ENCODE measurements at places on chromosomes 6 and 20.
A peak's percentile ranks its signal among the peaks of the same experiment; 100 is the strongest.

DNA sequence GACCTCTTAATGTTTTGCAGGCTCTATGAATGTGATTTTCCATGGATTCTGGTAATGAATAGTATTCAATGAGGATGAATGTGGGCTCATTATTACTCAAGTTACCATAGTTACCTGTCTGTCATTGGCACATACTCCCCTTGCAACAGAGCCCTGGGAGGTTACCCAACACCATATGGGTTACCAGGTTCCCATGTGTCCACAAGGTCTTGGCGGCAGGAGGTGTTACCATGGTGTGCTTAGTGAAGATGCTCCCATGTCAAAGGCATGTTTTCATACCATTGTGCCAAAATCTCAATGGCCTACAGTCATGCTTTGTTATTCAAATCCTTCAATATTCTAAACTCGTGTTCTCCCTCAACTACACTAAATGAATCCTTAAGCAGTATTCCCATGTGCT lies 232.5 kb downstream of the HDGFL1 start:
- DNase-seq, result no peak

DNA sequence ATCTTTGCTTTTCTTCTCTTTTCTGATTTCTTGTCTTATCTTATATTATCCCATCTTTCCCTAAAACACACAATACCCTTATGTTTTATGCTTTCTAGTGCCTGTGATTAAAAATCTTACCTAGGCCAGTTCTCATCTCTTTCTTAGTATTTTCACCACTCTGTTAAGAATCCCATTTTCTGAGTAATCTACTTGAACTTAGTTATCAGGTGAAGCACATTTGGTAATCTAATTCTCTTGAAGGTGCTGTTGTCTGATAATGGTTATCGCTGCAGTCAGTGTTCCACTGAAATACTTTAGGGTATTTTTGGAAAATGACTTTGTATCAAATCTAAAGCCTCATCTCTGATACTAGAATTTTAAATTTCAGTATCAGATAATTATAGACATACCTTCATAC lies 192.5 kb upstream of the MAN1A1 start:
- DNase-seq, result no peak

DNA sequence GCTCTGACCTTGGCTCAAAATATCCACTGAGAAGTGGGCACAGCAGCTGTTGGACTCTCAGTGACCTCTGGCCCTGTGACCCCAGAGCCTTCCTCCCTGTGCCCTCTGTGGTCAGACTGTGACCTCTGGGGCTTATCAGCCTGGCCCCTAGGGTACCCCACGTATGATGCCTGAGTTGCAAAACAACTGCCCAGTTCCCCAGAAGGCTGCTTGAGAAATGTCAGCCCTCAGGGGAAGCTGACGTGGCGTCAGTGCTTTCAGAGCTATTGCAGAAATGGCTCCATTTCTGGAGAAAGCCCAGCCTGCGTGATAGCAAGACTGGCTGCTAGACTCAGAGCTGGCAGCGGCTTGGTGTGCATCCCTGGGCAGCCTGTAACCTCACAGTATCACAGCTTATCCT lies 31.5 kb upstream of the TGM2 start:
- no peak for DNase-seq

DNA sequence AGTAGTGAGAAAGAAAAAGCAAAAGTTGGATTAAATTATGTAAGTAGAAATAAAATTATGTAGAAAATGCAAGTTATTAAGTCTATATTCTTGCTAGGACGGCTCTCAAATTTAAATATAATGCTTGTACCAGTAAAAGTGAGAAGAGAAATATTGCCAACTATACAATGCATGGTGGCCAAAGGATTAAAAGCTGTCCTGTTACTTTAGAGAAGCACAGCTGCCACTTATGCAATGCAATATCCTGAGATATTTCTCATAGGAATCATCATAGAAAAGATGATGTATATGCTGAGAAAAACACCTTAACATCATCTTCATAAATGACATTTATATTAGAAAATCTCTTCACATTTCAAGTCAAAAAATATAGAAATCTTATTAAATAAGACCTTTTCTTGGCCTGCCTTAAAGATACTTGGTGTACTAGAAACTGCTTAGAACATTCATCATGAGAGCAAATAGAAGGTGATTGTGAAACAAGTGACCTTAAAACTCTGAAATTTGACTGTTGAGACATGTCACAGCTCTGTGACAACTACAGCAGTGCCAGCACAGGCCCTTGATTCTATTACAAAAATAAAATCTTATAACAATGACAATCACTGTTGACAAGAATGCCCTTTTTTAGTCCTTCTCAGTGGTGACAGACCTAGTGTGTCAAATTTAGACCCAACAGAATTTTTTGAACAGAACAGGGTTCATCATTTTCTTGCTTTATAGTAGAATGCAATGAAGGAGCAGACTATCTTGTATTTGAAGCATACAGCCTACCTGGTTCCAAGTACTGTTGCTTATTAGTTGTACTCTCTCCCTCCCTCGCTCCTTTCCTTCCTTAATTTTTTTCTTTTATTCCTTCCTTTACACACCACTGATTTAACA lies 173.1 kb downstream of the CLVS2 start:
- no peak for DNase-seq

- DNase-seq, result no peak
Measured at GRCh38 chr20:37219751-37220668, 40.7 kb upstream of the MROH8 start.

DNA sequence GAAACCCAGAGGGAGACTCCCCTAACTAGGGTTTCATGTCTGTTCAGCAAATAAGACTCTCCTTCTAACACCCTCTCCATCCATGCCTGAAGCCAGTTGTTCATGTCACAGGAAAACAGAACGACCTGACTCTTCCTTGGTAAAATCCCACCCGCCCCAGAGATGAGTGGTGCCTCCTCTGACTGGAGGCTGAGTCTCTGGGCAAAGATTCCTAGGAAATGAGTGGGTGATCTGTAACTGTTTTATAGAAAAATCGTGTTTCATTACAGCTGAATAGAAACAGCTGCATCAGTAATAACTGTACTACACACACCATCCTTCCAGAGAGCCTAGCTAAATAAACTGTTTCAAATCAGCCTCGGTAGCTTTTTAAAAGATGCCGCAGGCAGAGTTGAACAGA lies 37.4 kb upstream of the MRPS10 start:
- DNase-seq, result no peak

DNA sequence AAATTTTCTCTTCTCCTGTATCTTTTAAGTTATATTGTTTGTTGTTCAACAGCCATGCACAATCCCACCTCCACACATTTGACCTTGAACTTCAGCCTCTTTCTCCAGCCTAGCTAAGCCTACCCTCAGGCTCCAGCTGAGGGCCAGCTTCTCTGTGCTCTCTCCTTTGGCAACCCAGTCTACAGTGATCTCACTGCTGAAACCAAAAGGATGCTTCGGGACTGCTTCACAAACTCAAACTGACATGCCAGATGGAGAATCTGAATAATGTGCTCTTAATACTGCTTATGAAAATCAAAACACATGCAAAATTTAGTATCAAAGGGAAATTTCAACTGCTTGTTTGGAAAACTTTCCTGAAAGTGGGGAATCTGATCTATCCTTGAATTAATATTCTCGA lies 16.1 kb upstream of the RIN2 start:
- no peak for DNase-seq

DNA sequence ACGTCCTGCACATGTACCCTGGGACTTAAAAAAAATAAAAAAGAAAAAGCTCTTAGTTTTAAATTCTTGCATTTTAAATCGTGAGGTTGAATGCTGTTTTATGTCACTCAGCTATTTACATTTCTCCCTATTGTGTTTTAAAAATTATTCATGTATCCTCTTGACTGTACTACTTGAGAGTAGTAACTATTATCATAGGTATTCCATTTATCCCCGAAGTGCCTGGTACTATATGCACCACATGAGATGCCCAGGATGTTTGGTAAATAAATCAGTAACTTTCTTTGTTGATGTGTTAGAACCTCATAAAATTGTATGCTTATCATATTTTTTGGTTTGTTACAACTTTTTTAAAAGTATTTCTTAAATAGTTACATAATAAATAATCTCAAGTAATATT lies 18.4 kb downstream of the MAP3K4 start:
- no peak for DNase-seq

DNA sequence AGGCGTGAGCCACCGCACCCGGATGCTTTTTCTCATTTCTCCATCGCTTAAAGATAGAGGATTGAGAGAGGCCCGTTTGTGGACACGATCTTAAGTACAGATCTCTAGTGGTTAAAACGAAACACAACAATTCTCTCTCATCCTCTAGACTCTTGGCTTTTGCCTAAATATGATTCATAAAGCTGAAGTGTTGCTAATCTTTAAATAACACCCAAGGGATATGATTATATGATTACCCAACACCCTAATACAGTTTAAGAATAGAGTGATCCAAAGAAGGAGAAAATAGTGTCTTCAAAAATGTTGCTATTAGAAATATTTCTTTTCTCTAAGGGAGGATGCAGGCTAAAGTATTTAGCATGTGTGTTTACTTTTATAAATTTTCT lies 50.4 kb downstream of the MTHFD1L start:
- DNase-seq, result no peak

DNA sequence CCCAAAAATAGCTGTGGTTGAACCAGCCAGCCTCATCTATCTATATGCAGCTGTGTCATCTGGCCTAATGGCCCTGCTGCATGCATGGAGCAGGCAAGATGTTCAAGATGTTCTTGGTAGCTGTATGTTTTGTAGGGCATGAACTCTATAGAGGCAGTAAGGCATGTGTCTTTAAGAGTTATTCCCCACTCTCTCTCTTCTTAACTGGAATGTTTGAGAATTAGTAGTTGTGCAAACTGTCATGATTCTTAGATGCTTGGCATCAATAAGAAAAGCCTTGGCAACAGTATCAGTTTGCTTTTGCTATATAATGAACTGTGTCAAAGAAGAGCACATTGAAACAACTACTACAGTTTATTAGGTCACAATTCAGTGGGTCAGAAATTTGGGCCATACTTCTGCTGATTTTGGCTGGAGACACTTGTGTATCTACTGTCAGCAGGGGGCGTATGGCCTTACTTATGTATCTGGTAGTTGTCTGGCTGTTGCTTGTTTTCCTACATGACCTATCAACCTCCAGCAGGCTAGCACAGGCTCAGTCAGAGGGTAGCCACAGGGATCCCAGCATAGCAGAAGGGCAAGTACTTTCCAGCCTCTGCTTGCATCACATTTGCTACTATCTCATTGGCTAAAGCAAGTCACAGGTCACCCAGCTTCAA lies 56.1 kb upstream of the LAMP5 start:
- DNase-seq, result peak; percentile 52

DNA sequence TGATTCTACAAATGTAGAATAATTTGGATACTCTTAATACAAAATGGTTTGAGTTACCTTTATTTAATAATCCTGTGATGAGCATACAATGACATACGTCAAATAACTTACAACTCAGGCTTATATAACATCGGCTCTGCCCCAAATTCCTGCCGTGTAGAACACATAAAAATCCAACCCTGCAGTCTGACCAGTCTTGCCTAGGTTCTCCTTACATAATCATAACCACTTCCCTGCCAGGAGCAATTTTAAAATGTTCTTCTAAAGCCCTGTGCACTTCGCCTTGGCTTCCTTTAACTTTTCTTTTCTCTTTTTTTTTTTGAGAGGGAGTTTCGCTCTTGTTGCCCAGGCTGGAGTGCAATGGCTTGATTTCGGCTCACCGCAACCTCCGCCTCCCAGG lies 16.2 kb upstream of the IER3 start:
- no peak for DNase-seq

- no peak for DNase-seq
Measured at GRCh38 chr20:37954626-37955025, 51.7 kb downstream of the VSTM2L start.

DNA sequence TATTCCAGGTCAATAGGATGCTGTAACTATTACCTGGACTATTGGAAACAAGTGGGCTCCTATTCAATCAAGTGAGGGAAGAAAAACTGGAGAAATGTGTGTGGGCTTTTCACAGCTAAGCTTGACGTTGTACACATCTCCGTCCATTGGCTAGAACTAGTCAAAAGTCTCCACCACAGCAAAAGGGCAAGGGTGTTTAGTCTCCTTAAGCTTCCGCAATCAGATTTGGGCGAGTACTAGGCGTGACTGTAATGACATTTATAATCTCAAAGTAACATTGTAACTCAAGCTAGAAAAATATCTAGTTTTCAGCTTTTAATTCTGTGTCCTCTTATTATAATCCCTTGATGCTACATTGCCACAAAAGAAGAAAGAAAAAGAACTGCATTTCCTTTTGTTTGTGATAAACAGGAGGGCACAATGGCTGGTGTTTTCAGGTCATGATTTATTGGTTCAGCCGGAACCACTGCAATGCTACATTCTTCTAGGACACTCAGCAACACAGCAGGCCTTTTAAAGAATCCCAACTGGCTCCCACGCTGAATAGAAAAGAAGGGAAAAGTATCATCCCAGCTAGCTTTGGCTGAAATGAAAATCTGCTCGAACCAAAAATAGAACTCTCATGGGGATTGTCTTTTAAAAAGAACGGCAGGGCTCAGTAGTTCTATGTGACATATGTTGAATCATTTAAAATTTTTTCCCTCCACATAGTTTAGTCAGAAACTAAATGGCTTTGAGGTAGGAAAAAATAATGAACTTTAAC lies 387.7 kb downstream of the BTBD3 start:
- DNase-seq, result no peak

- DNase-seq, result no peak
Measured at GRCh38 chr20:47540443-47541354, 39.0 kb downstream of the NCOA3 start.

DNA sequence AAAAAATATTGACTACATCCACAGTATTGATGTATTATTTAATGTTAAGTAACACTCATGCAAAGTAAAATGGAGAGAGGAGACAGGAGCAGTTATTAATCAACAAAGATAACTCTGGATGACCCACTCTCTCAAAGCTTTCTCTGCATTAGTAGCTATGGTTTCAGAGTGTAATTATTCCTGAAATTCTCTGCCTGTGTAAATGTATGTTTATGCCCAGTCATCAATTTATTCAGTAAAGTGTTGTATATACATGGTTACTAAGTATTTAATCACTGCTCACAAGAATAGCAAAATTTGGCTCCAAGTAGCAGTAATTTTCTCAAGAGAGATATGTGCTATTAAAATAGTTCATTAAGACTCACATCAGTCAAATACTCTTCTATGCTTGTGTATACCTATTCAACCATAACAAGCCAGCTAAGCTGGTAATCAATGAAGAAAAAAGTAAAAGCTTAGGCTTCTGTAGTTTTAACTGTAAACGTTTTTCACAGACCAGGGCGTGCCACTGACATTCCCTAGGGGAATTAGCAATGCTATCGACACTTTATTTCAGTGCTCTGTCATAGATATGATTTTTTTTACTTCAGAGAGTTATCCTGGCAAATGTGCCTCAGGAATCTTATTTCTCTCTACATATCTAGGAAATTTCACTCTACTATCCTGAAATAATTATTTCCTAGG lies 54.0 kb upstream of the RAB32 start:
- no peak for DNase-seq

DNA sequence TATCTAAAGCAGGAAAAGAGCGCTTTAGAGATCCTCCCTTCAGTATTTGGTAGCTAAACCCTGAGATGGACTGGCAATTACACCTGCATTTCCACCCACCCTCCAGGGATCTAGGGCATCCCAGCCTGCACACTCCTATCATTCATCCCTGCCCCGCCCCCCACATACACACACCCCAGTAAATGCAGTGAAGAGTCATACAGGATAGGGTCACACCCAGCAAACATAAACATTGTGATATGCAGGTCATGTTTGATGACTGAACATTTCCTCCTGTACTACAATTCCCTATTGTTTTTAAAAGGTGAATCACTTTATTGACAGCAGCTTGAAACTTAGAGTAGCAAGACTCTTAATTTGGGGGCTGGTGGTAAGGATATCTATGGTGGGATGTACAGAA lies 112.9 kb downstream of the FOXO3 start:
- no peak for DNase-seq

- DNase-seq, result no peak
Measured at GRCh38 chr6:39707962-39708683, 17.1 kb downstream of the KIF6 start.

GRCh38 chr20:2143594-2143993 lies 42.0 kb downstream of the STK35 start:
- no peak for DNase-seq
